ENCODE measurements at places on chromosomes 16 and 17. TPM values are rescaled to one million over a fixed set of nuclear protein-coding genes. Genes with fewer than 3 reads are reported as not detected.

- no peak overlapping the region for H3K4me3 ChIP-seq
- no peaks in the 10 kb centered on the region for H3K4me1 ChIP-seq
- no peaks in the 10 kb centered on the region for H3K27me3 ChIP-seq
- peaks cover 76% of the 10 kb centered on the region for H3K36me3 ChIP-seq
These were observed 48.8 kb downstream of the NDEL1 start for GRCh38 chr17:8484465-8484864.

GRCh38 chr17:50589095-50589705 is 28.7 kb downstream of the CACNA1G start:
- peak overlapping the region; percentile 75 for H3K27ac ChIP-seq
- H3K4me1 ChIP-seq = peaks cover 81% of the 10 kb centered on the region
- no peak for DNase-seq
- H3K27me3 ChIP-seq = no peaks in the 10 kb centered on the region

NKD1 gene
- total RNA-seq = 1.8 TPM

- no peak overlapping the region for H3K27ac ChIP-seq
- peak overlapping the region; percentile 97 for H3K4me3 ChIP-seq
- peaks cover 4% of the 10 kb centered on the region for H3K36me3 ChIP-seq
- H3K4me1 ChIP-seq = peaks cover 13% of the 10 kb centered on the region
These were observed 1.3 kb upstream of the PSMB3 start for GRCh38 chr17:38751144-38751807.

RHBDL1 gene
- 12.9 TPM for total RNA-seq

DNA sequence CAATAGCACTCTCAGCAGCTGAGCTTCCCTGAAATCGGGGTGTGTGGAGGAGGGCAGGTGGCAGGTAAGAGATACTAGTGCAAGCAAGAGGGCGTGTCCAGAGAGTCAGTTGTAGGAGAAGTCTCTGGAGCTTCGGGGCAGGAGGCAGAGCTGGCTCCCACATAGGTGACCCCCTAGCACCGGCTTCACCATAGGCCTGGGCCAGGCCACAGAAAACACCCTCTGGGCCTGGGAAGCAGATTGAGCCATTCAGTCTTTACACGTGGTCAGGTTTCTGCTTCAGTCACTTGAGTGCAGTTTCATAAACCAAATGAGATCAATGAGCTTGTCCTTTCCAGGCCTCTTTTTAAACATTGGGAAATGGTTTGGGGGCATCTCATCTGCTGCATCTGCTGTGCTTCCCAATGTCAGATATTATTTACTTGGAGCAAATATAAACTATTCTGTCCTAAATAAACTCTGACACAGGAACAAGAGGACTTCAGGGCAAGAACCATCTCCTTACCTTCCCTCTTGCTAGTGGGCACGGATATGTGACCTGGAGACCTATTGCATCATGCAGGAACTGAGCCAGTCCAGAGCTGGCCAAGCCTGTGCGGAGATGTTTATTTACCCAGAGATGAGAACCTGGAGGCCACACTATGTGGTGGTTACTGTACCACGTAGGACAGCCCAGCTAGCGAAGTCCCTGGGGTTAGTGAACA is 16.1 kb downstream of the CCR7 start:
- no peaks in the 10 kb centered on the region for H3K27me3 ChIP-seq
- H3K27ac ChIP-seq = no peak overlapping the region
- no peaks in the 10 kb centered on the region for H3K36me3 ChIP-seq
- H3K4me1 ChIP-seq = peaks cover 22% of the 10 kb centered on the region
- H3K4me3 ChIP-seq = no peak overlapping the region

DNA sequence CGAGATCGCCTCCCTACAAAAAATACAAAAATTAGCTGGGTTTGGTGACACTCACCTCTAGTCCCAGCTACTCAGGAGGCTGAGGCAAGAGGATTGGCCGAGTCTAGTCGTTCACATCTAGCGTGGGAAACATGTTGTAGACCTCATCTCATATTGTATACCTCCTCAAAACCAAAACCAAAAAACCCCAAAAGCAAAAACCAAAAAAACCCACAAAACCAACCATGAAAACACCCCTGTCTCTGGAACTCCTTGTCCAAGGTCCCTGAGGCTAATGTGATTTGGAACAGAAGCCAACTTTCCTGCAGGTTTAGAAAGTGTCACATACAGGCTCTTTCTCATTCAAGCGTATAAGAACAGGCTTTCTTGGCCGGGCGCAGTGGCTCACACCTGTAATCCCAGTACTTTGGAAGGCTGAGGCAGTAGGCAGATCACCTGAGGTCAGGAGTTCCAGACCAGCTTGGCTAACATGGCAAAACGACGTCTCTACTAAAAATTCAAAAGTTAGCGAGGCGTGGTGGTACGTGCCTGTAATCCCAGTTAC is 29.0 kb downstream of the RAB11FIP3 start:
- no peak for DNase-seq
- H3K4me3 ChIP-seq = no peak overlapping the region
- peaks cover 29% of the 10 kb centered on the region for H3K4me1 ChIP-seq
- no peaks in the 10 kb centered on the region for H3K27me3 ChIP-seq
- H3K27ac ChIP-seq = peak overlapping the region; percentile 62
- no peaks in the 10 kb centered on the region for H3K36me3 ChIP-seq

Data from cardiac muscle cell (in vitro differentiated cells and primary cell).